Dermis microvascular lymphatic vessel endothelial cell (primary cell): ENCODE measurements at places on chromosomes 6 and 20. TPM values are rescaled to one million over a fixed set of nuclear protein-coding genes. Genes with fewer than 3 reads are reported as not detected.

The RIN2 gene
- 92.9 and 94.6 TPM in 2 replicates for total RNA-seq

DNA sequence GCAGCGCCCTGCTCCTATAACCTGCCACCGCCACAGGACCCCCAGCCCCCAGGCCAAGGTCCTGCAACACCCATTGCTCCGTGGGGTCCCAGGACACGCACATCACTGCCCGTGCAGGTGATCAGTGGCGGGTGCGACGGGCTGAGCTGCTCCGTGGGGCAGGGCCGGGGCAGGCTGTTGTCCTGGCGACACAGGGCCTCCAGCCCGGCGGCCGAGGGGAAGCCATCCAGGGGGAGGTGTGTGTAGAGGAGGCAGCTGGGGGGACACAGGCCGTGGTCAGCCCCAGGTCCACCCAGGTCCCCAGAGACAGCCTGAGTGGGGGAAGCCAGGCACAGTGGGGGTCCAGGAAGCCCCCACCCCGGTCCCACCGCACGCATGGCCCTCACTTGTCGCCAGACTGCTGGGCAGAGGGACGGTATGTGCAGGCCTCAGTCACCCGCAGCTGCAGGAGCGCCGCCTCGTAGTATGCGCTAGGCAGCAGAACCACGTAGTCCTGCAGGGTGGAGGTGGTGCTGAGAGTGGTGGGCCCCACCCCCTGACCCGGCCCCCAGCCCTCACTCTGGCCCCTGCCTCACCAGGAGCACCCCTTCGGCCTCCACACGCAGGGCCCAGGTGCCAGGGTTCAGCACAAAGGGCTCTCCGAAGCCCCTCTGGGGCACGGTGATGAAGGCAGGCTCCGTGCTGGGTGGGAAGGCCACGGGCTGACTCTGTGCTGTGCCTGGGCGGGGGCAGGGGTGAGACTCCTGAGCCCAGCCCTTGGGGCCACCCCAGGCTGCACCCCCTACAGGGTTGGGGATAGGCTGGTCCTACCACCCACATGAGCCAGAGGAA, 30.4 kb downstream of the ADRM1 start:
- no peak for DNase-seq

The UST gene
- total RNA-seq, result under 0.01 TPM in 2 replicates

- peak; percentile 60 for DNase-seq
These were observed 14.9 kb upstream of the MATN4 start for GRCh38 chr20:45322952-45323383.

GRCh38 chr20:10132387-10132786, 86.2 kb upstream of the SNAP25 start:
- no peak for DNase-seq

GRCh38 chr6:130120731-130121130, 102.0 kb downstream of the SAMD3 start:
- DNase-seq, result no peak

- peak; percentile 52 for DNase-seq
These were observed 1.1 kb downstream of the SOX4 start for GRCh38 chr6:21594416-21595281.

The ZKSCAN8 gene
- 9.6 and 15.2 TPM in 2 replicates for total RNA-seq

DNA sequence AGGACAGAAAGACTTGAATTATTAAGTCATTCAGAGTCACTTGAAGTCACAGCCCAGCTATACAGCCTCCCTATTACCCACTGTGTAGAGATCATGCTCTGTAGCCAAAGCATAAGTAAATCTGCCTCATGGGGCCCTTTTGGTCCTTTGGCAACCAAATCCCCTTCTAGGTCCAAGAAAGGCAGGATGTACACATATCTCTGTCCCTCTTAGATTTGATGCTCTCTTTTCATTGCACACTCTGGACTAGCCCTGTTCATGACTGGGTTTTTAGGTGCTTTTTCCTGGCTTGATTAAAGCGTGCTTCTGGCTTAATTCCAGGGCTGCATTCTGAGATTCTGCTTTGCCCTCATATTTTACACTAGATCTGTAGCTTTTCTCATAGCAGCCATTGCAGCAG, 296.8 kb downstream of the TENT5A start:
- DNase-seq, result no peak

The TBC1D7 gene
- 13.7 and 14.3 TPM in 2 replicates for total RNA-seq

GRCh38 chr20:53403029-53403428, 190.6 kb downstream of the ZNF217 start:
- no peak for DNase-seq

GRCh38 chr6:154370545-154370944, 13.9 kb upstream of the IPCEF1 start:
- DNase-seq, result peak; percentile 48

DNA sequence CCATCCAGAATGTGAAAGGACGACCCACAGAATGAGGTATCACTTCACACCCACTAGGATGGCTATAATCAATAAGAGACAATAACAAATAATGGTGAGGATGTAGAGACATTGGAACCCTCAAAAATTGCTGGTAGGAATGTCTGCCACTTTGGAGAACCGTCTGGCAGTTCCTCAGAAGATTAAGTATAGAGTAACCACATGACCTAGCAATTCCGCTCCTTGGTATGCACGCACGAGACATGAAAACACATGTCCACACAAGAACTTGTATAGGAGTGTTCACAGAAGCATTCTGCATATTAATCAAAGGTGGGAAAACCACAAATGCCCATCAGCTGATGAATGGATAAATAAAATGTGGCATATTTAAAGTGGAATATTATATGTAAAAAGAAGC, 100.6 kb downstream of the IRF4 start:
- DNase-seq, result no peak

- no peak for DNase-seq
These were observed 48.0 kb upstream of the PTPRT start for GRCh38 chr20:43237651-43238168.

DNA sequence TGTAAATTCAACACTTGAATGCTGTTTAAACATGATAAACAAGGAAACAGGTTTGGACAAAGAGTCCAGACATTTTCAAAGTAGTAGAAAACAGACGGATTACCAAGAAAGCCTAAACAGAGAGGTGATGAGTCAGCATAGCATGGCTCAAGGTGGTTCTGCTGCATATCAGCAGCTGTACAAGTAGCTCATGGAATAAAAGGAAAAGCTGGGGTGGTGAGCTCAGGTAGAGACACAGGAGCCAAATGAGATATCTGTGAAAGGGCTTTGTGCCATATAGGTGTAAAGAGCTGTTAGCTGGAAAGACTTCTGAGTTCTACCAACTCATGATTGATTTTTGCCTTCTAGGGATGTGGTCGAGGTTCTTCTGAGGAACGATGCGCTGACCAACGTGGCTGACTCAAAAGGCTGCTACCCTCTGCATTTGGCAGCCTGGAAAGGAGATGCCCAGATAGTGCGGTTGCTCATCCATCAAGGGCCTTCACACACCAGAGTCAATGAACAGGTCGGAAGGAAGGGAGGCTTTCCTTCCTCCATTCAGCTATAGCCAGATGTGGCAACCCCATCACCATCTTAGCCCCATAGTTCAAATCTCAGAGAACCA, 80.7 kb downstream of the ANKS1A start:
- no peak for DNase-seq

The SNAP91 gene
- 0.13 and 1.3 TPM in 2 replicates for total RNA-seq
